NB4 (cell line): ENCODE measurements at places on chromosomes 4 and X.

GRCh38 chr4:22881411-22881810, 188.7 kb downstream of the GBA3 start:
- DNase-seq: no peak

GRCh38 chr4:64784125-64784524, 374.9 kb upstream of the TECRL start:
- no peak for DNase-seq

- DNase-seq: peak; percentile 86
These were observed at the start of gene MAGEH1 for GRCh38 chrX:55451990-55452832. MAGEH1 (plus strand) TSS chrX:55452127; CDS start chrX:55452375, 248 bp downstream.

DNA sequence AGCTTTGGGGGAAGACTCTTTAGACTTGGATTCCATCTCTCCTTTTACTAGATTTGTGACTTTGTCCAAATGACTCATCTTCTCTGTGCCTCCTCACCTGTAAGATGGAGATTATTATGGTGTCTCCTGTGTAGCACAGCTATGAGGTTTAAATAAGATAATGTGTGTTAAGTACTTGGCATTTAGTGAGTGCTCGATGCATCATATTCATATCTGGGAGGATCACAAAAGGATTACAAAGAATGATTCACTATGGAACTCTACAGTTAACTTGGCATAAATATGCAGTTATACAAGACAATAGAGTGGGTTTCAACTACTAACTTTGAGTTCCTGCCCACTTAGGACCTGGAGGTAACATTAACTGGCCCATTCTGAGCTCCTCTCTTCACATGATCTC, 2.3 kb downstream of the GBA3 start:
- DNase-seq: no peak

- DNase-seq: peak; percentile 60
These were observed 88.3 kb downstream of the EVC2 start for GRCh38 chr4:5619913-5620625.

- DNase-seq: no peak
These were observed 180.4 kb downstream of the CPEB2 start for GRCh38 chr4:15182600-15183220.

DNA sequence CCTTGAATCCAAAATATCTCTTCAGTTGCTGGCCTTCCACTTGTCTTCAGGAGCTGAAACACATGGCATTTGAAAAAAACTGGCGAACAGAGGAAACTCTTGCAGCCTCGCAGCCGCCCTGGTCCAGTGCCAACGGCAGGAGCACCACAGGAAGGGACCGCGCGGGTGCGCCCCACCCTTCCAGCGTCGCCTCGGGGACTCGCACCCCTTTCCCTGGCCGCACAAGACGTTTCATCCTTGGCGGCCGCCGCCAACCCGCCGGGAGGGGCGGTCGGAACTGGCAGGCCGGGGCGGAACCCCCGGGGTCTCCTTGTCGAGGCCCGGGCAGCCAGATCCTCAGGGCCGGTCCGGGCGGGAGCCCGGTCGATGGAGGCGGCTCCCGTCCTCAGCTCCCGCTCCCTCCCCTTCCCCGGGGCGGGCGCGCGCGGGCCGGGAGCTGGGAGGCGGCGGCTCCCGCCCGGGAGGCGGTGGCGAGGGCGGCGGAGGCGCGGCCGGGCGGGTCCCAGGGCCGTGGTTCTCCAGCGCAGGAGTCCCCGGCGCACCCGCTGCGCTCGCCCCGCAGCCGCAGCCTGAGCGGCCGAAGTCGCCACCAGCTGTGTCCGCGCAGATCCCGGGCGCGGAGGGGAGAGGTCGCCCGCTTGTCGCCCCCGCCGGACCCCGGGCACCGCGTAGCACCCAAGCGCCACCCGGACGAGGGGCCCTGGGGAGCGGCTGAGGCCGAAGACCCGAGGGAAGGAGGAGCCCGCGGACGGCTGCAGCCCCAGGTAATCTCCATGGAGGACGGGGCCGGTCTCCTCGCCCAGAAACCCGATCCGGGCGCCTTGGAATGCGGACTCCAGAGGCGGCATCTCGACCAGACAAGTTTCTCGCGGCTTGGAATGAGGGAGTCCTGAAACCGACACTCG, 886 bp upstream of the NDST3 start:
- DNase-seq: peak; percentile 54

GRCh38 chrX:38363046-38363445, 10.6 kb downstream of the OTC start:
- no peak for DNase-seq

DNA sequence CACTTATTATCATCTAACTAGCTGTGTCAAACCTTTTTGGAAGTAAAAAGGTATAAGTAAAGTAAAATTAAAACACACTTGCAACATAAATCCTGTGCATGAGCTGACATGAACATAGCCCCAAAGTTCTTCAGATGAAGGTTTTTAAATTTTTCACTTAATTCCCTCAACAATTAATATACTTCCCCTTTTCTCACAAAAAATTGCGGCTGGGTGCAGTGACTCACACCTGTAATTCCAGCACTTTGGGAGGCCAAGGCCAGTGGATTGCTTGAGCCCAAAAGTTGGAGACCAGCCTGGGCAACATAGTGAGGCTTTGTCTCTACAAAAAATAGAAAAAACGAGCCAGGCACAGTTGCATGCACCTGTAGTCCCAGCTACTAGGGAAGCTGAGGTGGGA, 16.8 kb downstream of the RASGEF1B start:
- DNase-seq: peak; percentile 55

GRCh38 chr4:140186651-140187315, 32.8 kb upstream of the MAML3 start:
- no peak for DNase-seq

DNA sequence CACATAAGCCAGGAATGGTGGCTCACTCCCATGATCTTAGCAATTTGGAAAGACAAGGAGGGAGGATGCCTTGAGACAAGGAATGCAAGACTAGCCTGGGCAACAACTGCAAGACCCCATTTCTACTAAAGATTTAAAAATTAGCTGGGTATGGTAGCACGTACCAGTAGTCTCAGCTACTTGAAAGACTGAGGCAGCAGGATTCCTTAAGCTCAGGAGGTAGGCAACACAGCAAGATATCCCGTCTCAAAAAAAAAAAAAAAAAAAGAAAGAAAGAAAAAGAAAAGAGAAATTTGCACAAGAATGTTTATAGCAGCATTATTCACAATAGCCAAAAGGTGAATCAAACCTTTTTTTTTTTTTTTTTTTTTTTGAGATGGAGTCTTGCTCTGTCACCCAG, 29.7 kb downstream of the PDS5A start:
- DNase-seq: no peak

- peak; percentile 10 for DNase-seq
These were observed 231.1 kb upstream of the CENPE start for GRCh38 chr4:103429283-103429682.

GRCh38 chrX:18833071-18833731, 125.8 kb downstream of the PPEF1 start:
- no peak for DNase-seq

DNA sequence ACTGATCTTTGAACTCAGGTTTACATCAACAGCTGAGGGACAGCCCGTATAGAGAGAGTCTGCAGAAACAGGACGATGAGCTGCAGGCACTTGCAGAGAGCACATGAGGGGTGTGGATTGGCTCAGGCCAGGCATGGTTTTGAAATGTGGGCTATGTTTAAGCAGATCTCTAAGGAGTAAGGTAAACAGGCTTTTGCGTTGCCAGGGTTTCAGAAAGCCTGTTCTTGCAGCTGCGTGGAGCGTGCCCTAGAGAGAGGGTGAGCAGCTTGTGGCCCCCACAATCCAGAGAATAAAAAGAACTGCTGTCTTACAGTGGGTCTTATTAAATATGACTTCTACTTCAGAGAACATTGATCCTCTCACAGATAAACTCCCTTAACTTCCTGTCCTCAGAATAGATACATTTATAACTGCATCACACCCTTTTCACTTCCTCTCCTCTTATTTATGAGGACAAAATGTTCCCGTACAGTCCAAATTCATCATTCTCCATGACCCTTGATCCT, 64.1 kb downstream of the TMA16 start:
- DNase-seq: no peak

GRCh38 chrX:56788717-56789122, 59.7 kb downstream of the NBDY start:
- peak; percentile 79 for DNase-seq

DNA sequence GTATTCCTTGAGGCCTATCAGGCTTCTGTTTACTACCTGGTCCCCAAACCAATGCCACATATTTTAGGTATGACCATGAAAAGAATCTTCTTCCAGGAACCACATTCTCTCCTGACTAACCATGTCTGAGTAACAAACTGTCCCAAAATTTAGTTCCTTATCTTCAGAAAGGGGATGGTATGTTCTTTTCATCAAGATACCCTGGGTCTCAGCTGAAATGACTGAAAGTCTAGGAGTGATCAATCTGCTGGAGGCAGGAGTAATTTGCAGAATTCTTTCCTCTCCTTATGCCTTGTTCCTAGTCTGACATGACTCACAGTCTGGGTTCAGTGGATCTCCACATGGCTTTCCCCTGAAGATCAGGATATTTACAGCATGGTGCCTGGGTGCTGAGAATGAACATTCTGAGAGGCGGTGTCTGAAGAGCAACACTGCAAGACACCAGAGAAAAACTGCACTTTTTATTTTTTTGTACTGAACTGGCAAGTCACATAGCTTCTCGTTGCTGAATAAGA, 665.5 kb downstream of the TLL1 start:
- DNase-seq: no peak

GRCh38 chr4:84058201-84058600, 440.9 kb downstream of the NKX6-1 start:
- DNase-seq: no peak

- no peak for DNase-seq
These were observed 20.2 kb downstream of the ZCCHC13 start for GRCh38 chrX:74324131-74324530.

GRCh38 chrX:47390780-47391179, 20.4 kb downstream of the ZNF157 start:
- no peak for DNase-seq

- no peak for DNase-seq
These were observed 100.5 kb downstream of the TMEM131L start for GRCh38 chr4:153566631-153567150.

DNA sequence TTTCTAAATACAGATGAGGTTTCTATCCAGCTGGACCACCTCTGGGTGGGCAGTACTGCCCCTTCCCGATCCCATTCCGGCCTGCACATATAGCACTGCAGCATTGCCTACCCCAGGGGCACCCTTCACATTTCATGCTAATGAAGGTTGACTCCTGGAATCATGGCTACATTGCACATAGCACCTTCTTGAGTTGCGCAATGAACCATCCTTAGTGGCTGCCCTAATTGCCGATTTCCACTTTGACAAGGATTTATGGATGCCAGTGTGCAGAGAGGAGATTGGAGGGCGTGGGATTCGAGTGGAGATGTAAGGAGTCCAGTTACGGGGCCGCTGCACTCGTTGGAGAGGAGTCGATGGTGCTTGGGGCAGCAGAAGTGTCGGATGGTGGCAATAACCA, 229.0 kb downstream of the FRMPD4 start:
- no peak for DNase-seq

DNA sequence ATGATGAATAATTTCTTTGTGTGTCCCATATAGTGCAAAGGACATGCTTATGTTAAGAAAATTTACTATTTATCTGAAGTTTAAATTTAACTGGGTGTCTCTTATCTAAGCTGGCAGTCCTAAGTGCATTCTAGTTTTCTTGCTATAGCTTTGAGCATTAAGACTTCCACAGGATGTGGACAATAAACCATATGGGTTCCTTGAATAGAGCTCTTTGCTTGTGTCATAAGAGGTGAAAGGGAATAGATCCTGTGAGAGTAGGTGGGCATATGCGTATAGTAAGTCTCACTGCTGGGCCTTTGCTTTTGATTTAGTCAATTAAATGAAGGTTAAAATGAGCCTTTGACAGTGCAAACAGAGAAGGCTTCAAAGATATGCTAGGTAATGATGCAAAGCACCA, 223.4 kb upstream of the GYPA start:
- no peak for DNase-seq

GRCh38 chr4:147732518-147733235, 789 bp downstream of the ARHGAP10 start:
- DNase-seq: no peak

DNA sequence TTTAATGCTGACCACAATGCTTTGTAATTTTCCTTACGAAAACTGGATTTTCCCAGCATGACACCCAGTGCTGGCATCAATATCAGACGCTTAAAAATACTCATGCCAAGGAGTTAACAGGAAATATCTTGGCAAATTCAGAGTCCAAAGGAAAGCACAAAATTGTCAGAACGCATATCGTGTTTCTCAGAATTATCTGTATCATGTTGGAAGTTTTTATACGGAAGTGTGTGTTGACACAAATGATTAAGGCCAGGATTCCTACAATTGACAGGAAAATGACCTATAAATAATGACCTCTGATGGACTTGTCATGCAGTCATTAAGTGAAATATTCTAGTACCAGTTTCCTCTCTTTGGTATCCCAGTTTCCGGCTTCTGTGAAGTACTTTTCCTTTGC, 132.1 kb upstream of the TLL1 start:
- DNase-seq: no peak

- no peak for DNase-seq
These were observed 53.0 kb upstream of the MYOZ2 start for GRCh38 chr4:119082661-119083060.

- DNase-seq: no peak
These were observed 3.9 kb upstream of the TIFA start for GRCh38 chr4:112289407-112290253.

DNA sequence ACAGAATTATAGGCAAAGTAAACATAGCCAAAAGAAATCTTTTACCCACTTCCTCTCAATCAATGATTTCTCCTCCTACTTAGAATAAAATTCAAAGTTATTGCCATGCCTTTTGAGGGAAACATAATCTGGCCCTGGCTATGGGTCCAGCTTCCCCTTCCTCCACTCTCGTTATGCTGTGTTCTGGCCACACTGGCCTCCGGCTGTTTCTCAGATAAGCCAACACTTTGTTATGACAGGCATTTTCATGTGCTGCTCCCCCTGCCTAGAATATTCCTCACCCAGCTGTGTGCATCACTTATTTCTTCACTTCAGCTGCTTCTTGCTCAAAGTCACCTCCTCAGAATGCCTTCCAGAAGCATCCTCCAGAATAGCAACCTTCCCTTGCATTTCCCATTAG, 386.6 kb upstream of the AADAT start:
- DNase-seq: no peak

DNA sequence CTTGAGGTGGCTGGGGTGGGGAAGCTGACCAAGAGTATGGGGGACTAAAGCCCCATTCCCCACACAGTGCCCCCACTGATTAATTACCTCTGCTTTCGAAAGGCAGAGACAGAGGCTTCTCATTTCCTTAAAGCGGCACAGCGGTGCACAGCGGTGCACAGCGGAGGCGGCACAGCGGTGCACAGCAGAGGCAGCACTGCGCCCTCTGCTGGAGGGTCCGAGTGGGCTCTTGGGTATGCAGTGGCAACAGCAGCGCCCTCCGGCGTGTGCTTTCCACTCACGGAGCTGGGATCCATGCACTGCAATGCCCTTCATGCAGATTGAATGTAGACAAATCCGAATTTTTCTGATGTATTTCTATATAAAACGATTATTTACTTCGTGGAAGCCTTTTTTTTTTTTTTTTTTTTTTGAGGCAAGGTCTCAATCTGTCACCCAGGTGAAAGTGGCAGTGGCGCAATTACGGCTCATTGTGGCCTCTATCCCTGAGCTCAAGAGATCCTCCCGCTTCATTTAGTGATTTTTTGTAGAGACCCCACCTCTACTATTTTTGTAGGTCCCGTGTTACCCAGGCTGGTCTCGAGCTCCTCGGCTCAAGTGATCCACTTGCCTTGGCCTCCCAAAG, 19.7 kb upstream of the PRPS2 start:
- peak; percentile 80 for DNase-seq

- no peak for DNase-seq
These were observed 26.9 kb downstream of the ZNF41 start for GRCh38 chrX:47456080-47456479.
